ENCODE measurements at places on chromosomes 13 and 19. TPM values are rescaled to one million over a fixed set of nuclear protein-coding genes. Genes with fewer than 3 reads are reported as not detected.

The BBC3 gene
- 5.3 TPM for total RNA-seq

The CEACAM4 gene
- 1.1 TPM for total RNA-seq

The NXNL1 gene
- total RNA-seq, result not detected

The CEACAM3 gene
- total RNA-seq, result not detected

The FCHO1 gene
- total RNA-seq, result 13.3 TPM

The SMIM44 gene
- not detected for total RNA-seq

DNA sequence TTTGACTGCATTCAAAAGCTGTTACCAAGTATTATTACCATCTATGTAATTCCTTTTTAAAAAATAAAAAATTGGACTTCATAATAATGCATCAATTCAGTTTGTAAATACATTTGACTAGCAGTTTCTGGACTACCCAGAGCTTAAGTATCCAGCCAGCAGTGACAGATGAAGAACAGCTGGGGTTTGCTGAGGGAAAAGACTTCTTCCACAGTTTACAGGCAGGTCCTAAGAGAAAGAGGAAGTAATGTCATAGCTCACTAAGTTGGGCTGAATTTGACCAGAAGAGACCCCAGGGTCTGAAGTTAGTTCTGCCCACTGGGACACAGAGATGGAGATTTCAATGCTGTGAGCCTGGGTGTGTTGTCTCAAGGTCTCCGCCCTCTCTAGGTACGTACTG is 96.4 kb downstream of the MBNL2 start:
- DNase-seq, result no peak

GRCh38 chr19:7618348-7618747 is 11.0 kb downstream of the XAB2 start:
- DNase-seq, result no peak

DNA sequence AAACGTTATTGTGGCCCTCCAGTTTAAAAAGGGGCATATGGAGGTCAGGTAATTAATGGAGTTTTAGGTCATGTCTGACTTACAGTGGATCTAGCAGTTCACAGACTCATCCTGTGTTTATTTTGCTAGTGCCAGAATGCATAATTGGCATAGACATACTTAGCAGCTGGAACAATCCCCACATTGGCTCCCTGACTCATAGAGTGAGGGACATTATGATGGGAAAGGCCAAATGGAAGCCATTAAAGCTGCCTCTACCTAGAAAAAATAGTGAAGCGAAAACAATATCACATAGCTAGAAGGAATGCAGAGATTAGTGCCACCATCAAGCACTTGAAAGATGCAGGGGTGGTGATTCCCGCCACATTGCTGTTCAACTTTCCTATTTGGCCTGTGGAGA is 610.7 kb downstream of the SLITRK5 start:
- no peak for DNase-seq

- DNase-seq, result no peak
These were observed 42.5 kb upstream of the SCEL start for GRCh38 chr13:77492982-77493381.

- no peak for DNase-seq
These were observed 86.1 kb upstream of the DOCK9 start for GRCh38 chr13:99063952-99064351.

- DNase-seq, result no peak
These were observed 10.6 kb upstream of the OXGR1 start for GRCh38 chr13:97004886-97005285.

GRCh38 chr13:50319635-50320255 is 304.5 kb downstream of the KCNRG start:
- DNase-seq, result no peak

- no peak for DNase-seq
These were observed 1.7 kb upstream of the PLEKHG2 start for GRCh38 chr19:39410831-39411080.

DNA sequence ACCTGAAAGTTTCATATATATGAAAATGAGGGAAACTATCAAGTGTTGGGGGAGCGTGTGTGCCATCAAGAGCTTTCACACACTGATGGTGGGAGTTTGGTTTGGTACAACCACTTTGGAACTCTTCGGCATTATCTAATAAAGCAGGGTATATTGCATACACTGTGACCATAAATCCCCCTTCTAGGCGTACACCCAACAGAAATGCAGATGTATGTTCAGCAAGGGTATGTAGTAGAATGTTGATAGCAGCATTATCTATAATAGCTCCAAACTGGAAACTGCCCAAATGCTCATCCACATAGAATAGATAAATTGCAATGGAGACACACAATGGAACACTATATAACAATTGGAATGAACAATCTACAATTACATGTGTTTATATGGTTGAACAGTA is 70.8 kb downstream of the FAM216B start:
- no peak for DNase-seq

DNA sequence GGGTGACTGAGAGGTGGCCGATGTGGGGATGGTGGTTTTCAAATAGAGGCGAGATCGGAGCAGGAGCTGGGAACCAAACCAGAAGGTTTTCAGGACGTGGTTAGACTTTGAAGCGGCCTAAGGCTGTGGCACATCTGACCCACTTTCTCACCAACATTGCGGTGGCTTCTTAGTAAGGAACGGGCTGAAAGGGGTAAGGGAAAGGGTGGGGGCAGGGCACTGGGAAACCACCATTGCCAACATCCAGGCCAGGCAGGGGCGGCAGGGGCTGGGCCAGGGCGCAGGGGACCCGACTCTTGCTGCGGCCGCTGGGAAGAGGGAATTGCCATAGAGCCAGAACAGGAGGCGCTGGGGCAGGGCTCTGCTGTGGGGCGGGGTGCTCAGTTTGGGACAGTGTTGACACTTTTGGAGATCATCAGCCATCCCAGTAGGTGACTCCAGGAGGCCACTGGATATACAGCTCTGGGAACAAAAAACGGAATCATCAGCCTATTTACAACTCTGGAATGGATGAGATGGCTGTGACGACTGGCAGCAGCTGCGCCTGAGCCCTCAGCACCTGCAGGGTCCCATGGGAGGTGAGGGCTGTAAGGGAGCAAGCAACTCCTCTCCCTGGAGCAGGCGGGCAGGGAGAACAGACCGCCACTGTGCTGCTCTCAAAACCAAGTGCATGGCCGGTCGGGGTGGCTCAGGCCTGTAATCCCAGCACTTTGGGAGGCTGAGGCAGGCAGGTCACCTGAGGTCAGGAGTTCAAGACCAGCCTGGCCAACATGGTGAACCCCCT is 52.2 kb downstream of the IRS2 start:
- DNase-seq, result no peak

DNA sequence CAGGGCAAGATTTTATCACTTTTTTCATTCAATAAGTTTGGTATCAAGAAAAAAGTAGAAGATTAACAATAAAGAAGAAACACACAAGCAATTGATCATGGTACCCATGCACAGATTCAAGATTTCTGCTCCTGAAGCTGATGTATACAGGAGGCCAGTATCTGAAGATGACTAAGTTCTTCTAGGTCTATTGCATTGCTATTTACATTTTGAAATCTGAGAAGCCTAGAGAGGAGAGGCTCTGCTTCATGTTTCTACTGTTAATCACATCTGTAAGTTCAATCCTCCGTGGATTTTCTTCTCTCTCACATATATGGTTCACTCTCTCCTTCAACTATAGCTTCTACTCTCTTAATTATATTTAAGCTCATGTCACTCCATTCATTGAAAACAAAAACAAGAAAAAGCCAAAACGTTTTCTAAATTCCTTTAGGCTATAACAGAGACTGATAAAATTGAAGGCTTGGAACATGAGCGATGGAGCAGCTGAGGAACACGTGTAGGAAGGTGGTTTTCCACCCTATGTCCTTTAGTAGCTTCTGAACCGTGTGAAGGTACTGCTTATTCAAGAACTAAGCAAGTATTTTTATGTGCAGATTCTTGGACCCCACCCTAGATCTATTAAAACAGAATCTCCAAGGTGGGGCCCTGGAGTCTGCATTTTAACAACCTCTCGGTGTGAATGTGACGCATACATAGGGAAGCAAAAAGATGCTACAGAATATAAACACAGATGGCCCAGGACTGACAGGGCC is 198.2 kb downstream of the EFNB2 start:
- no peak for DNase-seq

GRCh38 chr13:75635828-75636435 is at the start of gene LMO7:
TSS of gene LMO7 (plus strand) at chr13:75636330. CDS start at chr13:75636658, 328 bp downstream.
- peak; percentile 52 for DNase-seq

GRCh38 chr13:21009036-21009435 is 52.4 kb downstream of the LATS2 start:
- DNase-seq, result no peak

Measured in spinal cord (tissue), 10 donors.